ENCODE measurements at places on chromosomes 5 and 9.

DNA sequence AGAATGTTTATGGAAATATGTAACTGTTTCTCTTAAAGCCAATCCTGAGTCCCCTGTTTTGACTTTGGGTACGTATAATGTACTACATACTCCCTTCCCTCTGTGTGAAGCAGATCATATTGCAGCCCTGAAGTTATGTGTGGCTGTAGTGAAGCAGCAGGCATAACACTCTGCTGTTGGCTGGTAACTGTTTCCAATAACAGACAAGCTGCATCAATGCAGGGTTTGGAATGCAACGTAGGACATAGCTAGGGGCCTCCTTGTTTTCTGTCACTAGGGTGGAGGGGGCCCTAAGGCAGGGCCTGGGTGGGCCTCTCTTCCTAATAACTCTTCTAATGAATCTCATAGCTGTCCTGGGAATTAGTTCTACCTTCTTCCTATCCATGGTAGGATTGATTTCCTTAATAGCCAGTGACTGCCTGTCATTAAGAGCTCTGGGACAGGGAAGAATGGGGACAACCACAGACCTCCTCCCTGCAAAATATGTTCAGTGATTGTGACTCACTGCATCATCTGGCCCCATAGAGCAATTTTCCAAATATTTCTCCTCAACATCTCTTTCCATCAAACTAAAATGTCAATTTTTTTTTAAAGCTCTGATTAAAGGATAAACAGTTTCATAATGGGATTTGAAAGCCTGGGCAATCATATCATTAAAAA is 129.6 kb upstream of the HMHB1 start:
- peak; percentile 66 for DNase-seq

DNA sequence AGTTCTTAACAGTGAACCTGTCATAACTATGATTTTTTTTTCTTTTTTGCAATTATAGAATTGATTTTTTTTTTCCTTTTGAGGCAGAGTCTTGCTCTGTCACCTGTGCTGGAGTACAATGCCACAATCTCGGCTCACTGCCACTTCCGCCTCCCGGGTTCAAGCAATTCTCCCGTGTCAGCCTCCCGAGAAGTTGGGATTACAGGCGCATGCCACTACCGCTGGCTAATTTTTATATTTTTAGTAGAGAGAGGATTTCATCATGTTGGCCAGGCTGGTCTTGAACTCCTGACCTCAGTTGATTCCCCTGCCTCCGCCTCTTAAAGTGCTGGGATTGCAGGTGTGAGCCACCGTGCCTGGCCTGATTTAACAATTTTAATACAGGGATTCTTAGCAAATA is 21.4 kb downstream of the UGCG start:
- DNase-seq, result no peak

GRCh38 chr5:3594510-3595005 is 1.1 kb upstream of the IRX1 start:
- DNase-seq, result peak; percentile 46

DNA sequence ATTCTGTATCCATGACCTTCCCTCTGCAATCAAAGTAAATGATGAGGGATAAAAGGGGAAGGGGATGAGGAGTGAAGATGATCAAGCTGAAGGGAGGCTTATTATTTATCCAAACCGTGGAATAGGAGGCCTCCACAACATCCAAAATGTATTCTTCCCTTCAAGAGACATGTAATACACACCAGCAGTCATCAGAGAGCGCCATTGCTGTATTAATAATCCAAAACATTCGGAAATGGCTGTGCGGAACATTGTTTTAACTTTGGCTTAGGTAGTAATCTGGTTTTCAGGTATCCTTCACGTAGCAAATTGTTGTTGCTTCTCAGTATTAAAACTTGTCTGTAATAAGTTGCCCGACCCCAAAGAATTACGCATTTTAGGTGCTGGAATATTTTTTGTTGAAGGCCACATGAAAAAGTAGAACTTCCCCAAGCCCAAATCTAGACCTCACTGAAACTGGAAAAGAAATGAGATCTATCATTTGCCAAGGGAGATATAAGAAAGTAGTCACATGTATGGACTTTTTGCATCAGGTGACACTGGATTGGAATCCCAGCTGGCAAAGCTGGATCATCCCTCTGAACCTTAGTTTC is 2.6 kb upstream of the BOD1 start:
- peak; percentile 59 for DNase-seq

DNA sequence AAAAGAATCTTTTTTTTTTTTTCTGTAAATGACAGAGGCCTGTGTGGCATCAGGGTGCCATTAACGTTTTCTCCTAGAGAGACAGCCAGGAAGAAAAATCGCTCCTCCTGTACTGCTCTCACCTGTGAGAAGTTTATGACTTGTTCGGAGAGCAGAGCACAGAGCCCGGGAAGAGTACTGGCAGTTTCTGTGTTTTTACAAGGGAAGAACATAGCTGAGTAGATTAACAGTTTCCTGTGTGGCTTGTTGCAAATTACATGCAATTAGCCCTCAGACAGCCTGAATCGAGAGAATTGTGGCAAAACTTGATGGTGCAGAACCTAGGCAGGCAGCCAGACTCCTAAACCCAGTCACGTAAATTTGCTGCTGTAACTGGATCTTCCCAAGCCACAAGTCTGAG is 32.1 kb downstream of the PRKACG start:
- no peak for DNase-seq

DNA sequence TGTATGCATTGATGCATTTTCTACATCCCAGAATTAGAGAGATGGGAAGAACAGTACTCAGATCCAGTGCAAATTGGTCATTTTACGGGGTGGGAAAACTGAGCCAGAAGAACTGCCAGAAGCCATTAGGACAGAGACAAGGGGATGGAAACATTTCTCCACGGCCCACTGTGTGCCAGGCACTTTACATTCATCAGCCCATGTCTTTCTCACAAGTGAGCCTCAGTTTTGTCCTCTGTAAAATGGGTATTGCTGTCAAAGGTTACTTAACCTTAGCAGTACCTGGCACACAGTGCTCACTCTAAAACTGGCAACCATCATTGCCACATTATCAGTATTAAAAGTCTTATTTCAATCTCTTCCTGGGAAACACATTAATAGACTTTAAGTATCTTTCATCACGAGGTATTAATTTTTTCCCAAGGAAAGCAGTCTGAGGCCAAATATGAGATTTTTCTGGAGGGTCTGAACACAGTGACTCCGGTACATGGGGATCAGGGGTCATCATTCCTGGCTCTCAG is 5.2 kb downstream of the DUSP1 start:
- DNase-seq, result peak; percentile 94

- no peak for DNase-seq
Measured at GRCh38 chr9:17986595-17986994, 407.7 kb downstream of the SH3GL2 start.

DNA sequence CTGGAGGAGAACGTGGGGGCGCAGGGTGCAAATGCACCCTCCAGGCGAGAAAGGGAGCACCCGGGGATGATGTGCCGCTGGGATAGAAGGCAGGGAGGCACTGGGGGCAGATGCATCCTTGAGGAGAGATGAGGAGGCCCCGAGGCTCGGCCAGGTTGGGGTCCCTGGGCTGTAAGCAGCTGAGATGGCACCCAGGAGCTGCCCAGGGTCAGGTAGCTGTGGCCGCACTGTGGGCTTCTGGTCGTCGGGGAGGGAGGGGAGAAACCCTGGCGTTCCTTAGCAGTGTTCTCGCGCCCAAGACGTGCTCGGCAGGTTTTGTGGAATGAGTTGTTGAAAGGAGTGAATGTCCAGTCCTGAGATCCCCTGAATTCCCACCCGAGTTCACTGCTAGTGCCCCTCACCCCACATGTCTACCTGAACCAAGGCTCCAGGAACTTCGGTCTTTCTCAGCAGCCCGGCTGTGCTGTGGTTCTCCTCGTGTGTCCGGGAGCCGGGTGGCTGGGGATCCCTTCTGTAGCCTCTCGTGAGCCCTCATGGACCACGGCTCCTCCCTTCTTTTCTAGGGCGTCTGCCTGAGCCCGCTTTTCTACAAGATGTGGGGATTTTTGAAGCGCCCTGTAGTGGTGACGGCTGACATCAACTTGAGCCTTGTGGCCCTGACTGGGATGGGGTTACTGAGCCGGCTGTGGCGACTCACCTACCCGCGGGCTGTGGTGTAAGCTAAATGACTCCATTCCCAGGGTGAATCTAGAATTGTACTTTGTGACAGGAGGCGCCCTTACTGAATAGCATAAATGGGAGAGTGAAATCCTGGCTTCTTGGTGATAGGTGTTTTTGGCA is 1.1 kb downstream of the POMT1 start:
- peak; percentile 22 for DNase-seq

DNA sequence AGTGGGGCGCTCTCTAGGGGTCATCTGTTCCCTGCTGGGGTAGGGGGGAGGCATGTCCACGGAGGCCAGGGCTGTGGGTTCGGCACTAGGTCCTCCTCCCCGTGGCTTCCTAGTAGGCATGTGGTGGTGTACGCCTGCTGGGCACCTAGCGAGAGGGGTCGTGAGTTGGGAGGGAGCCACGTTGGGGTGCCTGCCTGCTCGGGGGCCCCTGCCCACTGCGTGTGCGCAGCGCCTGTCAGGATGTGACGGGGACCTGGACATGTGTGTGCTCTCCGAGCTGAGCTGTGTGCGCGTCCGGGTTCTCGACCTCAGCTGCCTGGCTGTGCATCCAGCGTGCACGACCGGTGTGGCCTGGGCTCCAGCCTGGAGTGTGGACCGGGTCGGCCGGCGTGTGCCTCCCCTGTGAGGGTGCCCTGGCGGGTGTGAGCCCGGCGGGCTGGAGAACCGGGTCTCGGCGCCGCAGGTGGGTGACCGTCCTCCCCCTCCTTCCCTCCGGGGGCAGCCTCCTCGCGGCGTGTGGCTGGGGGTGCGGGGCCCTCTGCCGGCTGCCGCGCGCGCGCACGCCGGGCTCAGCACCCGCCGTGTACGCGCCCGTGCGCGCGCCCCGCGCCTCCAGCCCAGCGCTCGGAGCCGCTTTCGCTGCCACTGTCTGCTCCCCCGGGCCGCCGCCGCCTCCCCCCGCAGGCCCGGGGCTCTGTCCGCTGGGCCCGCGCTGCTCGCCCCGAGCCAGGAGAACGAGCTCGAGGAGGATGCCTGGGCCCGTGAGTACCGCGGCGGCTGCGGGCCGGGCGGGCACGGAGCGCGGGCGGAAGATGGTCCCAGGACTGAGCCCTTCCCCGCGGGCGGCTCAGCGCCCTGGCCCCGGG is at the start of gene PRR7:
TSS of gene PRR7 (plus strand) at position 615 of the 866 bp plus-strand sequence. CDS start 8,254 bp downstream, outside the sequence.
- peak; percentile 62 for DNase-seq

- DNase-seq, result no peak
Measured at GRCh38 chr5:14326035-14326903, 183.1 kb downstream of the TRIO start.

DNA sequence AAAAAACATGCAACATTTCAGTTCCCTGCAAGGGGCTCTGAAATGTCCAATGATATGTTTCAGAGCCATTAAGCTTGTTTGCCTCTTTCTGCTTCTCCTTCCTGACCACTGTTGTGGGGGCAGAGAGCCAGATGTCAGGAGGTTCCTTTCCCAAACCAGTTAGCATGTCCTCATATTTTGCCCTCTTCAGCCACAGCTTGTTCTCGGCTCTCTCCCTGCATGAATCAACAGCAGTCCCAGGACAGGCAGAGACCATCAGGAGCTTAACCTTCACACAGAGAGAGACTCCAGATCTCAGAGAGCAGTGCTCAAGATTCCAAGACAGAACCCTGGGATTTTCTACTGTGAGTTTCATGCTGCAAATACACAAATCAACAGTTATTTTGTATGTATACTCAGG is 218.5 kb downstream of the COMMD10 start:
- DNase-seq, result no peak

DNA sequence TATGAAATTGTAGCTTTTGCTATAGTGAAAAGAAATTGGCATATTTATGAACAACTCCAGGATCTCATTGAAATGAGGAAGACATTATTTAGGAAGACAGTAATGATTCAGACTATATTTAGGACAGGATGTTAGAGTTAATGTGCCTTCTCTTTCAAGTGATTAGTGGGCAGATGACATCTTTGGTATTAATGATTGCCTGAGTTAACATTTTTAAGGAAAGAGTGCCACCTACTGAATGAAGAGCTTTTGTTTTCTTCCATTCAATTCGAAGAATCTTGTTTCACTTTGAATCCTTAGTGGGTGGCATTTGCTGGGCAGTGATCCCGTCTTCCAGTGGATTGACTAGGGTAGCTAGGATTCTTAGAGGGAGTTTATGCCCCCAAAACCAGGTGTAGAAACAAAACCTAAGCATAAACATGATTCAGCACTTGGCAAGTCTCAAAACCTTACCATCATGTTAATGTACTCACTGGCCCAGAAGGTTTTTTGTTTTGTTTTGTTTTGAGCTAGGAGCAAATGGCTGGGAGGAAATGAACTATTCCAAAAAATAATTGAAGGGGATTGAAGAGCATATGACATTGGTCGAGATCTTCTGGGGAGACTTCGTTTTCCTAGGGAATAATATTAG is 23.2 kb downstream of the MAP3K1 start:
- DNase-seq, result peak; percentile 75

- DNase-seq, result no peak
Measured at GRCh38 chr9:14180093-14180959, 133.6 kb downstream of the NFIB start.

GRCh38 chr5:96528826-96529474 is 95.9 kb upstream of the PCSK1 start:
- no peak for DNase-seq

GRCh38 chr9:103941104-103941503 is 153.0 kb upstream of the SMC2 start:
- no peak for DNase-seq

GRCh38 chr9:14924230-14925219 is 14.3 kb upstream of the FREM1 start:
- DNase-seq, result peak; percentile 15

- DNase-seq, result no peak
Measured at GRCh38 chr9:114116126-114116747, 17.1 kb upstream of the KIF12 start.

- peak; percentile 83 for DNase-seq
Measured at GRCh38 chr5:74167206-74167929, 473.2 kb downstream of the ENC1 start.

DNA sequence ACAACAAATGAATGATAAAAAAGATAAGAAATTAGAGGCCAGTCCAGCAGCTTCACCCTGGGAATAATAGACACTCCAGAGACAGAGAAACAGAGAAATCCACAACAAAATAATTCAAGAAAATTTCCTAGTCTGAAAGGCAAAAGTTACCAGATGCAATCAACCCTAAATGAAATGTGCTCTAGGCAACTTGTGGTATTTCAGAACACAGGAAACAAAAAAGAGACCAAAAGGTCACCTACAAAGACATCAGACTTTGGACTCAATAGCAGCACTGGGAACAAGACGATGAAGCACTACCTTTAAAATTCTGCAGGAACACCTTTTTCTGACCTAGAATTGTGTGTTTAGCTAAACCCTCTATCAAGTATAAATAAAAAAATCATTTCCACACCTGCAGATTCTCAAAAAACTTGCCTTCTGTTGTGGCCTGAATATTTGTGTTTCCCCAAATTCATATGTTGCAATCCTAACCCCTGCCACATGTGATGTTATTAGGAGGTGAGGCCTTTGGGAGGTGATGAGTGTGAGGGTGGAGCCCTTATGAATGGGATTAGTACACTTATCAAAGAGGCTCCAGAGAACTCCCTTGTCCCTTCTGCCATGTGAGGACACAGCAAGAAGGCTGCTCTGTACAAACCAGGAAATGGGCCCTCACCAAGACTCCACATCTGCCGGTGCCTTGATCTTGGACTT is 5.9 kb upstream of the MAPK9 start:
- no peak for DNase-seq

- DNase-seq, result no peak
Measured at GRCh38 chr5:178340187-178340586, 107.6 kb upstream of the PHYKPL start.

DNA sequence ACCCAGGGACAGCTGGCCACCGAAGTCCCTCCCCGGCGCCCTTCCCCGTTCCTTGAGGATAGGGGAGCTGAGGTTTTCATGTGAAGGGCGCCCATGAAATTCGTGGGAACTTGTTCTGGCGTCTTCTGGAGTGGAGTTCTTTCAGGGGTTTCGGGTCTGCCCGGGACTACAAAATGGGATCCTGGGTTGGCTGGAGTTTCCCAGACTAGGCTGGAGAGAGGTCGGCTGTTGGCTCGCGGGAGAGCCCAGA is 3.6 kb upstream of the RGMB start:
- no peak for DNase-seq
